Activated CD8-positive, alpha-beta T cell treated with anti-CD3 and anti-CD28 coated beads for 36 hours (primary cell): ENCODE measurements at places on chromosomes 12 and 14. TPM values are rescaled to one million over a fixed set of nuclear protein-coding genes. Genes with fewer than 3 reads are reported as not detected.

The FIGNL2 gene
- total RNA-seq = 0.40 TPM

The SCNN1A gene
- total RNA-seq = 3.8 TPM

The ZNF384 gene
- 56.7 TPM for total RNA-seq

The L3HYPDH gene
- total RNA-seq = 12.3 TPM

The RERG gene
- total RNA-seq = not detected

The KCNH3 gene
- 9.1 TPM for total RNA-seq

The TAS2R43 gene
- 0.34 TPM for total RNA-seq

The EPYC gene
- not detected for total RNA-seq

The CPNE6 gene
- not detected for total RNA-seq
